ENCODE measurements at places on chromosomes 13 and 19. TPM values are rescaled to one million over a fixed set of nuclear protein-coding genes. Genes with fewer than 3 reads are reported as not detected.

TLE6 gene
- 4.7 TPM for polyA plus RNA-seq

NUCB1 gene
- polyA plus RNA-seq = 166 TPM

RFPL4AL1 gene
- polyA plus RNA-seq = not detected

PRR22 gene
- 4.1 TPM for polyA plus RNA-seq
